CD8-positive, alpha-beta T cell (primary cell): ENCODE measurements at places on chromosomes 7 and 10.

DNA sequence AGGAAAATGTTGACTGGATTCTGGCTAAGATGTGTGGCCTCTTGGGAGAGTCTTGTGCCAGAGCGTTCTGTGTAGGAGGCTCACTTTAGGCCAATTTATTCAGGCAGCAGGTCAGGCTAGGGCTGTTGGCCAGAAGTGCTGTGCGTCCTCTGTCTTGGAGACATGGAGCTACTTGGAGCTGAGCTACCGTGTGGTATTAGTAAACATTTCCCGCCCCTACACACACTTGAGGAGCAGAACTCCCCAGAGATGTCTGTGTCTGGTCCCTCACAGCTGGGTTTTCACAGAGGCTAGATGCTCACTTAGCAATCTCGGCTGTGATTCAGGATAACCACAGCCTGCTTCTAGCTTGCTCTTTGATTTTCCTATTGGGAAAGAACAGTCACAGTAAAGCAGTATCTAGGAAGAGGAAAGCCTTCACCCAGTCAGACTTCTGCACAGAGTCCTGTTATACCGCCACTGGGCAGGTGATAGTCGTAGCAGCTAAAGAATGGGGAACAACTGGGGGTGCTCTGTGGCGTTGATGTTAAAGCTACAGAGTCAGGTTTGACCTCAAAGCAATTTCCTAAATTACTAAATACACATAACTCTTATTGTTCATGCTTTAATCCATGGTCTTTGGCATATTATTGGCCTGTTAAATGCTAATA is 86.7 kb downstream of the MDFIC start:
- DNase-seq: no peak

GRCh38 chr7:23264916-23265458 is 18.4 kb downstream of the GPNMB start:
- DNase-seq: no peak

DNA sequence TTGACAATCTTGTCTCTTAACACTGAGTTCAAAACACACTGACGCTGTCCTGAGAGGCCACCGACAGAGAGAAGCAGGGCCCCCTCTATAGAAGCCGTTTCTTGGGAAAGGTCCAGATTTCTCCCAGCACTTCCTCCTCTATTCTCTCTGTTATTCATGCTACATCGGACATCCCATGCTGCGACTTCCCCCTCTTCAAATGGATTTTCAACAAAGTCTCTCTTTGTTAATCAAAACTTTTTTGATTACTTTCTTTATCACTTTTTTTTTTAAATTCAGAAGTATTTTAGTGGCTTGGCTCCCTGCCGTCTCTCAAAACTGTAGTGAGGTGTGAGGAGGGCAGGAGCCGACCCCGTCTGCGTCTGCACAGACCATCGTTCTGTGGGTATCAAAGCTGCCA is 298.9 kb upstream of the PITRM1 start:
- DNase-seq: no peak

DNA sequence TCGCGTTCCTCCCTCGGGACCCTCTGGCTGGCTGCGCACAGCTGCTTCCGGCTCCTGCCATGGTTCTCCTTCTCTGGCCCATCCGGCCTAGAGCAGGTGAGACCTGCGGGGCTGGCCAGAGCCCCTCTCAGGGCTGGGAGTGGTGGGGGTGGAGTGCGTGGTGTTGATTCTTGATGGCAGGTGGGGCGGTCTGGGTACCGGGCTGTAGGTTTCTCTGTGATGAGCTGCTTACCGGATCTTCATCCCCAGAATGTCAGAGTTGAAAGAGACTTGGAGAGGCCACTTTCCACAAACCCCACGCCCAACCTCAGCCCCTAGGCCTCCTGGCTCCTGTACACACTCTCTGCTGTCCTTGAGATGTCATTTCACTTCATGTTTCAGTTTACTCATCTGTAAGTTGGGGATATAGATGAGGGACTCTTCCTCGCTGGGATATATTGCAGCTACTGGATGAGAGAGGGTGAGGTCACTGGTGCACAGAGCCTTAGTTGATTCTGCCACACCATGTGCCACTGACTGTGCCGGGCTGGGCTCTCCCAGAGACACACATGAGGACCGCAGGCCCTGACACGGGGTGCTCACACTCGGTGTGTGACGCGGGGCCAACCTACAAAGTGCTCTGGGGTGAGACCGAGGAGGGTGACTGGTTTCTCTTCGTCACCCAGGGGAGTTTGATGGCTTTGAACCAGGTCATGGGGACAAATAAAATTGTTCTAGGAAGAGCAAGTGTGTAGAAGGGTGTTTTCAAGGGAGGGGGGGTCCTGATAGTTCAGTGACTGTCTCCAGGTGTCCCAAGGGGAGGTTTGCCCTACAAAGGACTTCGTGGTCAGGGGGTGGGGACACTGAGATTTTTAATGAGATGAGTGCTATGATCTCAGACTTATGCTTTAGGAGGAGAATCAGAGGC is 29.5 kb downstream of the ZNF775 start:
- DNase-seq: peak; percentile 46

- no peak for DNase-seq
Observed at GRCh38 chr7:135217645-135218509, 6.6 kb upstream of the WDR91 start.

DNA sequence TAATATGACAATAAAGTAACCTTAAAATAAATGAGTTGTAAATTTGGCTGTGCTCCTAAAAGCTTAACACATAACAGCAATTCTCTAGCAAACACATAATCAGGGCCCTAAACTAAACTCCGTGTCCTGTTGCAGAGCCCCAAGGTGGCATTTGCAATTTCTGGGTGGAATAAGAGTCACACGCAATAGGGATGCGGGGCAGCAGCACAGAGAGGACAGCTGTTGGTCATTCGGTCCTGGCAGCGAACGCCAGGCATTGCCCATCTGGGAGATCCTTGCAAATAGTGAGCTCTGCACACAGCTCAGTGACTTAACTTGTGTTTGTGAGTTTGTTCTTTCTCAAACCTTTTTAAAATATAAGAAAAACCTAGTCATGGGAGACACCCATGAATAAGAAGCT is 25.7 kb downstream of the PAXIP1 start:
- no peak for DNase-seq

DNA sequence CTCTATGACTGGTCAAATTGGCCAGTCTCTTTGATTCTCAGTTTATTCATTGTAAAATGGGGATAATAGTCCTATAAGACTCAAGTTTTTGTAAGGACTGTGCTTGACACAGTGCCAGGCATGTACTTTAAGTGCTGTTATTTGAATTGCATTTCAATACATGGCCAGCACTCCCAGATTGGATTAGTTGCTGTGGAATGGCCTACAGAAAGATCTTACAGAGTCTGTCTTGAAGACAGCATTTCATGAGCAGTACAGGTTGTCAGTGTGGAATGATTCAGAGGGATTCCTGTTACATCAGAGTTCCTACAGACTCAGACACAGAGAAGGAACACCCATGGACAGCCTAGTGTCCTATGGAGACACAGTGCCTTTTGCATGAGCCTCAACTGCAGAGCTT is 238.1 kb upstream of the BMPER start:
- no peak for DNase-seq

- no peak for DNase-seq
Observed at GRCh38 chr7:80932536-80932935, 13.7 kb upstream of the SEMA3C start.

- no peak for DNase-seq
Observed at GRCh38 chr7:96637522-96637921, 72.1 kb downstream of the SEM1 start.

- peak; percentile 26 for DNase-seq
Observed at GRCh38 chr10:73744664-73744975, 448 bp downstream of the SEC24C start.
